Omental fat pad (tissue), 4 donors: ENCODE measurements at places on chromosomes 7 and 10.

GRCh38 chr10:78475437-78475836 lies 441.8 kb downstream of the RPS24 start:
- no peak for DNase-seq

DNA sequence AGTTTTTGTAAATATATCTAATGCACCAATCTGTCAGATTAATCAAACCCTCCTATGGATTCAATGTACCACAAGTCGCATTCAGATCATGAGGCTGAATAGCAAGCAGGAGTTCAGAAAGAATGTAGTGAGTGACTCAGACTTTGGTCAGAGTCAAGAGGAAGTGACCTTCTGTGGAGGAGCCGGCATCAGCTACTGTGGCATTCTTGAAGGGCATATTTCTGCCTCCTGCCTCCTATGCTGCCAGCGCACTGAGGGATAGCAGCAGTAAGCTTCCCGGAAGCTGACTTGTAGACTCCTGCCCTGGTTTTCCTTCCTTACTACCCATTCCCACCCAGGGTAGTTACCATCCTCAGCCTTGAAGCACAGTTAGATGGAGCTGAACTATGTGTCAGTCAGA lies 867.5 kb downstream of the NRG3 start:
- DNase-seq = no peak

- DNase-seq = no peak
Observed at GRCh38 chr7:107353701-107354100, 116.2 kb upstream of the GPR22 start.

DNA sequence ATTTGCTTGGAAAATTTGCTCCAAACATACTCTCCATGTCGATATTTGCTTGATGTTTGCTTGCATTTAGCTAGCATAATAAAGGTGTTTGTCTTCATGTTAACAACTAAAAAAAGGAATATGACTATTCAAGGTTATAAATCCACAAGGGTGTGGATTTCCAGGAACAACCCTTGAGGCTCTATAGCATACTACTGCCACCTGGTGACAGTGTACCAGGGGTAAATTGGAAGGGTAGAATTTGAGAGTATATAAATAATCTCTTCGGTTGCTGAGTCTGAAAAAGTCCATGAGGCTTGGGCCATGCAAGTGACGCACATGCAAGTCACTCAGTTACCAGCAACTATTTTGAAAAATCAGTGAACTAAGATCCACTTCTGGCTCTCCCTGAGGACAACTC lies 68.4 kb downstream of the SLIT1 start:
- DNase-seq = no peak

- no peak for DNase-seq
Observed at GRCh38 chr7:85641331-85641730, 454.5 kb upstream of the SEMA3D start.

GRCh38 chr7:25613912-25614311 lies 385.6 kb upstream of the NPVF start:
- DNase-seq = no peak

- DNase-seq = no peak
Observed at GRCh38 chr7:70415179-70415972, 716.6 kb upstream of the GALNT17 start.
